ENCODE measurements at places on chromosomes 16 and 17. TPM values are rescaled to one million over a fixed set of nuclear protein-coding genes. Genes with fewer than 3 reads are reported as not detected.
A peak's percentile ranks its signal among the peaks of the same experiment; 100 is the strongest.

DNA sequence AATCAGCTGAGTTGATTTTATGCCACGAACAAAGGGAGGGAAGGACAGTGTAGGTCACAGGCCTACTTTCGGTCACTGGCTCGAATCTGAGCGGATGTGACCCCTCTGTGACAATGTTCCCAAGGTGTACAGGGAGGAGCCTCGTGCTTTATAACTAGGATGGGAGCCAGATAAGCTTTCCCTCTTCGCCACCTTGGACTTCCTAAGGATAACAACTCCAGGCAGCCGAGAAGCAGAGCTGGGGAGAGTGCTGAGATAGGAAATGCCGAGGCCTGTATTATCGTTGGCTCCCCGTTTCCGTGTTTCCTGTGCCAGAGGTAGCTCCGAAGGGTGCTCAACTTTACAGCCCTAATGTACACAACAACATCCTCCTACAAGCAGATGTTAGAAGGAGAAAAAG lies 217.8 kb upstream of the IRX3 start:
- H3K27ac ChIP-seq = peak overlapping the region; percentile 84
- H3K4me1 ChIP-seq = peaks cover 62% of the 10 kb centered on the region
- no peak for DNase-seq
- H3K27me3 ChIP-seq = peaks cover 12% of the 10 kb centered on the region
- H3K4me3 ChIP-seq = peak overlapping the region; percentile 35

DNA sequence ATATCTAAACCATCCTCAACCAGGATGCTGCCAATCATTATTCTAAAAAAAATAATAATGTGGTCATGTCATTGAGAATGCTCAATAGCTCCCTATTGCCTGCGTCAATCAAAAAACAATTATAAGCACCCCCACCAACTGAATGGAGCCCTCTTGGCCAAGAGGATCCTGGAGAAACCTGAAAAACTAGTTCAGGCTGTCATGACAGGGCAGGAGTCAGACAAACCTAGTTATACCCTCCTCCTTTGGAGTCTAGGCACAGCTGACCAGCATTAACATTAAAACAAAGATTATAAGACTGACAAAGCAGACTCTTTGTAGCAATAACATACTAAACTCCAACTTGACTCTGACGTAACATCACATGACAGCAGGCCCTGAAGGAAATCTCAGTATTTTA lies 119.2 kb upstream of the CCL2 start:
- DNase-seq = no peak
- no peaks in the 10 kb centered on the region for H3K36me3 ChIP-seq
- peaks cover 2% of the 10 kb centered on the region for H3K27me3 ChIP-seq
- no peak overlapping the region for H3K27ac ChIP-seq
- peaks cover 23% of the 10 kb centered on the region for H3K4me1 ChIP-seq

- H3K36me3 ChIP-seq = peaks cover 26% of the 10 kb centered on the region
- peak overlapping the region; percentile 75 for H3K27ac ChIP-seq
- H3K4me1 ChIP-seq = peaks cover 5% of the 10 kb centered on the region
- DNase-seq = no peak
- H3K27me3 ChIP-seq = peaks cover 37% of the 10 kb centered on the region
- H3K4me3 ChIP-seq = no peak overlapping the region
Measured at GRCh38 chr16:2769100-2769529, 8.0 kb downstream of the ELOB start.

- DNase-seq = no peak
- H3K4me3 ChIP-seq = no peak overlapping the region
- H3K27ac ChIP-seq = no peak overlapping the region
- H3K4me1 ChIP-seq = no peaks in the 10 kb centered on the region
Measured at GRCh38 chr17:22193113-22193512, 500.8 kb downstream of the KCNJ18 start.

IRX3 gene
- 13.0 TPM for total RNA-seq

DNA sequence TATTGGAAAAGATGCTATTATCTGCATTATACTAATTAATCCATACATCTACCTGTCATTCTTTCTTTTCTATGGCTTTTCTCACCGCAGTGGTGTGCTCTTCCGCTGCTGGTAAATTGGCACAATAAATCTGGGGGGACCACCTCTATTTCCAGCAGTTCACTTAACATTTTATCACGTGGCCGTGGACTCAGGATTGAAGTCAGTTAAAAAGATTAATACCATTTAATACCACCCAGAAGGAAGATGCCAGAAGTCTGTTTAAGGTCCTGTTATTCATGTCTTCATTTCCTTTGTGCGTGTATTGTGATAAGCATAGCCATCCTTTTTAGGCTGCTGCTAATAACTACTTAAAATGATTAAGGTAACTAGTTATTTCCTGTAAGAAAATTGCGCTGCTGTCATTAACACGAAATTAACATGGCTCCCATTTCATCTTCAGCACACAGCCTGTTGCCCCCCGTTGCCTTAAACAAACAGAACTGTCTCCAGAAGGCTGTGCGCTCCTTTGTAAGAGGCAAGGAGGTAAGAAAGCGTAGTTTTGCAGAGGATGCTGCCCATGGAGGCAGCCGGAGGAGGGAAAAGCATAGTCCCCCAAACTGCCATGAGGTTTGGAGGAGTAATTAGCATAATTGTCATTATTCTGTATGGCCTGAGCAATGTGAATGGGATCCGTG lies 414.4 kb downstream of the UTP18 start:
- peaks cover 4% of the 10 kb centered on the region for H3K36me3 ChIP-seq
- no peak for DNase-seq
- no peak overlapping the region for H3K4me3 ChIP-seq
- H3K27ac ChIP-seq = no peak overlapping the region

TADA2A gene
- total RNA-seq = 30.6 TPM

DNA sequence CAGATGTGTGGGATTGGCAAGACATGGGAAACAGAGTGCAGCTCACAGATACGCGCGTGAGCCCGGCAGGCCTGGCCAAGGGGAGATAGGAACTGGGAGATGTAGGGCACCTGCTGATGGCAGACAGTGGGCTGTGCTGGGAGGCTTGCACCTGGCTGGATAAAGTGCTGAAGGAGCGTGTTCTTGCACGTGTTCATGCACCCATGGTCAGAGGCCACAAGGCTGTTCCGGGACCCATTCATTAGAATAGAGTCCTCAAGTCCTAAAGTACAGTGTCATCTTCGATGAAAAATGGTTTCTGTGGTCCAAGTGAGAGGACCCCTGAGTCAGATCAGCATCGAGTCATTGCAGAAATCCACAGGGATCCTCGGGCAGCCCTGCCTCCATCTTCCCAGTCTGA lies 236.4 kb downstream of the CCDC182 start:
- no peak overlapping the region for H3K4me3 ChIP-seq
- peaks cover 4% of the 10 kb centered on the region for H3K36me3 ChIP-seq
- H3K27me3 ChIP-seq = peaks cover 2% of the 10 kb centered on the region
- peak overlapping the region; percentile 10 for H3K27ac ChIP-seq
- peaks cover 51% of the 10 kb centered on the region for H3K4me1 ChIP-seq

TMEM170A gene
- total RNA-seq = 30.6 TPM

DNA sequence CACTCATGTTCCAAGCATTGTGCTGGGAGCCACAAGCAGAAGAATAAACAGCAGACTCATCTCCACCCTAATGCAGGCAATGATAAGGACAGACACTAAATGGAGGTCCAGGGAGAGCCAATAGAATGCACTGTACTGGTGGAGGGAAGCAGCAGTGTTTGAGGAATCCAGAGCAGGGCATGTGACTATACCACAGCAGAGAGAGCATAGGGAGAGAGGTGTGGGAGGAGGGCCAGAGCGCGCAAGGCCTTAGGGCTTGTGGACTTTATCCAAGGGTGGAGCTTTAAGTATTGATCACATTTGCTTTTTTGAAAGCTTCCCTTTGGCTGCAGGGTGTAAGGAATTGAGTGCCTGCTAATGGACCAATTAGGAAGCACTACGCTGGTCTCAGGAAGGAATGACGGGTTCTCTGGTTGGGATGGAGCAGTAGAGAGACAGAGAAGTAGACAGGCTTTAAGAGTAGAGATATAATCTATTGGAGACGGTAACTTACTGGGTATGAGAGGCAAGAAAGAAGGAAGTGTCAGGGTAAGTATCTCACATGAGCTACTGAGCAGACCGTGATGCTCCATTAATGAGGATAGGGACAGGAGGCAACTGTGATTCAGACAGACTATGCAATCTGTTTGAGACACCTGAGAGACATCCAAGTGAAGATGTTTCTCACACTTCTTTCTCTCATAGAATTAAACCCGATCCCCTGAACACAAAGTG lies 82.2 kb downstream of the MYO1D start:
- H3K27ac ChIP-seq = peak overlapping the region; percentile 41
- H3K4me3 ChIP-seq = peak overlapping the region; percentile 23
- peak; percentile 55 for DNase-seq
- H3K27me3 ChIP-seq = no peaks in the 10 kb centered on the region
- peaks cover 11% of the 10 kb centered on the region for H3K4me1 ChIP-seq

DNA sequence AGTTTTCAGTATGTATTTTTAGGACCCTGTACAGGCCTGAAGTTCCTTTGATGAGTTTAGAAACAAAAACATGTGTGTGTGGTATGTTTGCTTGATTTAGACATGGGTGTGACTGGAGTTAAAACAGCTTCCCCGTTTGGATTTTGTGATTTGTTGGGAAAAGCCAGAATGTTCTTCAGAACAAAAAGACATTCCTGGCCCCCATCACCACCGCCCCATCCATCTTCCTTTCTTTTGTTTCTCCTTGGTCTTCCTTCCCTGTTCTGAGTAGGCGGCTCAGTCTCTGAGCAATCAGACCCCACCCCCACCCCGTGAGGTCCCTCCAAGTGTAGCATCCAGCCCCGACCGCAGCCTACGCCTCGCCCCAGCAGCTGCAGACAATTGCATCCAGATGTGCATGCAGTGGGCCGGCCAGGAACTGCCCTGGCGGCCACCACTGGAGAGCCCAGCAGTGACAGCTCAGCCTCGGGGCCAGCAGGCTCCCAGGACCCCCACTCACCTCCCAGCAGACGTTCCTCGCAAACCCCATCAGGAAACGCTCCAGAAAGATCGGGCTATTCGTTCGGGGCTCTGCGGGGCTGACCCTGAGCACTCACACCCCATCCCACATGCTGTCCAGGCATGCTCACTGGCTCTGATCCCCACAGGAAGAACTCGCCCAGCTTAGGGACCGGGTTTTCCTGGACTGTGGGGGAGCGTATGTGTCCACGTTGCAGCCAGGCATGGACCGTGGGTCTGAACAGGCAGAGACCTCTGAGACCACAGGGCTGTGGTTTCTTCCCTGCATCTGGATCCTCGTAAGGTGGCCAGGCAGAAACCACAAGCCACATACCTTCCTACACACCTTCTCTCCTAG lies 99.8 kb upstream of the CDH5 start:
- no peak for DNase-seq
- H3K36me3 ChIP-seq = no peaks in the 10 kb centered on the region
- no peak overlapping the region for H3K27ac ChIP-seq
- peaks cover 2% of the 10 kb centered on the region for H3K4me1 ChIP-seq
- no peak overlapping the region for H3K4me3 ChIP-seq

XYLT1 gene
- total RNA-seq = 18.4 TPM

ARHGAP23 gene
- 23.6 TPM for total RNA-seq

DNA sequence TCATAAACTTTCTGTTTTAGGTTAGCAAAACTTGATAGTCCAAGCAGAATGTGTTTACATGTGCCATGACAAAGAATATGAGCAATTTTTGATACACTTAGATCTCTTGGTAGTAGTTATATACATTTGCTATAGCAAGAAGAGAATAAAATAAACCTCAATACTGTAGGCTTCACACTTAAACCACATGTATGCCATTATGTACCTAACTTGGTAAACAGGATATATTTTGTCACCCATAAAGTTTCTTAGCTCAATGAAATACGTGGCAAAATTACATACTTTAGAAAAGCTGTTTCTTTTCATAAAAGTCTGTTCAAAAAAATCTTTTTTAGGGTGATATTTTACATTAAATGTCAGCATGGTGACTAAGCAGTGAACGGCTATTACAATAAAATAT lies 184.7 kb downstream of the MYO1D start:
- peaks cover 10% of the 10 kb centered on the region for H3K4me1 ChIP-seq
- no peak overlapping the region for H3K4me3 ChIP-seq
- H3K36me3 ChIP-seq = no peaks in the 10 kb centered on the region
- DNase-seq = no peak

DNA sequence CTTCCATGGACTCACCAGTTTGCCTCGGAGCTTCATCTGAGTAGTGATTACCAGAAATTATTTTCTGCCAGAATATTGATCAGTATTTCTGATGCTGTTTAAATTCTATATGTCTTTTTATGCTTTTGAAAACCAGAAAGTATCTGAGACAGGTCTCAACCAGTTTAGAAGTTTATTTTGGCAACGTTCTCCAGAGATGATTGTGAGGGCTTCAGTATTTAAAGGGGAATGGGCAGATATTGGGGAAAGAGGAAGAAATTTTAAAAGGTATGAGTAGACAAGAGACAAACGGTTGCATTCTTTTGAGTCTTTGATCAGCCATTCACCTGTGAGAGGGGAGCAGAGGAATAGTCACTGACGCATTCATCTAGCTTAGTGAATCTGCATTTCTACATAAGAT lies 44.4 kb upstream of the ABCC11 start:
- H3K27ac ChIP-seq = no peak overlapping the region
- H3K4me1 ChIP-seq = no peaks in the 10 kb centered on the region
- H3K4me3 ChIP-seq = no peak overlapping the region
- DNase-seq = no peak

SOST gene
- not detected for total RNA-seq
